ENCODE measurements at places on chromosomes 2 and 18.
A peak's percentile ranks its signal among the peaks of the same experiment; 100 is the strongest.

DNA sequence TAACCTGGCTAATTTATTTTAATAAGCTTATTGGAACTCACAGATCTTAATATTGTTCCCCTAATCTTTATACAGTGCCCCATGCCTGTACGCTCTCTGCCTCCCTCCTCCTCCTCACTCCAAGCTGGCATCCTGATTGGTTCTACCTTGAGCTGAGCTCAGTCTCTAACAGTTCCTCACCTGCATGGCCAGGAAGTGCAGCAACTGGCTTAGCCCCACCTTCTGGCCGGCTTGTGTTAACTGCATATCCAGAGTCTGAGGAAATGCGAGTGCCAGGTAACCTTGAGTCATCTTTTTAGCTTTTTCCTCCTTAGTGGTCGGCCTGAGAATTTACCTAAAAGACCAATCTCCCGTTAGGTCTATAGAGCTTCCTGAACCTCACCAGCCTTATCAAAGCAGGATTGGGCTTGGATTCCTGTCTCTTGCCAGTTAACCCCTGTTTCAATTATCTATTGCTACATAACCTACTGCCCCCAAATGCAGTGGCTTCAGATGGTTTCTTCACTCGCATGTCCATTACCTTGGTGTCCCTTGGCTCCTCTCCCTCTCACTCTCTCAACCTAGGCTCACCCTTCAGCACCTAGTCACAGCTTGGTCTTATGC, 89.5 kb upstream of the STK39 start:
- DNase-seq: peak; percentile 9

DNA sequence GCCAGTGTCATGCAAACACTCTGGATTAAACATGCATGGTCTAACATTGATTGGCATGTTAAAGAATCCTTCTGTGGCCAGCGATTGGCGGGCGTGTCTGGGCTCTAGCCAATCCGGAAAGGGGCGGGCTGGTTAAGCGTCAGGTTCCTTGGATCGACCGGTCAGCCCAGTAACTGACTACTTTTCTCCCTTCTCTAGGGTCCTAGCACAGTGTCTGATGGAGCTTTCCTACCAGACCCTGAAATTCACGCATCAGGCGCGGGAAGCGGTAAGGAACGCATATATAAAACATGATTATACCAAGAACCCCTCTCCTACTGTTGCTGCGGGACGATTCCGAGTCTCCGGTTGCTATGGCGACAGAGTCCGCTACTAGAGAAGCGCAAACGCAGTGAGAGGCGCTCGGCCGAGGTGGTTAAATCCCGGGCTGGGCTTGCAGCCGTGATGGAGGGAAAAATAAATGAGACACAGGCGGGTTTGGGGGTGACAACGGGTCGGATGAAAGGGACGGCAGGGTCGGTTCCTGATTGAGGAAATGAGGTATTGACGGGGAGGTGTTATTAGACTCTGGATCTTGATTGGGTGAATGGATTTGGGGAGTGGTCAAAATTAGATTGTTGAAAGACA, 29.4 kb downstream of the KATNAL2 start:
- peak; percentile 8 for DNase-seq

- no peak for DNase-seq
Observed at GRCh38 chr18:71079606-71080005, 790.8 kb downstream of the SOCS6 start.

GRCh38 chr18:76915456-76915855, 93.1 kb downstream of the ZNF236 start:
- no peak for DNase-seq

GRCh38 chr2:43513796-43514195, 82.0 kb downstream of the THADA start:
- no peak for DNase-seq

DNA sequence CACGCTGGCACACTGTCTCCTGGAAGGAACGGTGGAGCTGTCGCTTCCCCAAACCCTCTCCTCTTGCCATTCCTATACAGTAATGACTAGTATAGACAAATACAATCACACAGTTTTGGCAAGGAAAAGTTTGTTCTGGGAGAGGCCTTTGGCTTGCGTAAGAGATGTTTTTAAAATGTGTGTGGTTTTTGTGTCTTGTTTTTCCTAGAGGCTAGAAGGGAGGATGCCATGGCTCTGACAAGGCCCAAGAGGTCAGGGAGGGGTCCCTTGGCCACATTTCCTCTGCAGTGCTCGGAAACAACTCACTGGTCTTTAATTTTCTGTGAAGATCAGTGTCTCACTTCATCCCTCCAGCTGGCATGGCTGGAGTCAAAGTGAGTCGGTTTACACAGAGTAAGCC, 195.9 kb downstream of the SH3RF3 start:
- DNase-seq: no peak

DNA sequence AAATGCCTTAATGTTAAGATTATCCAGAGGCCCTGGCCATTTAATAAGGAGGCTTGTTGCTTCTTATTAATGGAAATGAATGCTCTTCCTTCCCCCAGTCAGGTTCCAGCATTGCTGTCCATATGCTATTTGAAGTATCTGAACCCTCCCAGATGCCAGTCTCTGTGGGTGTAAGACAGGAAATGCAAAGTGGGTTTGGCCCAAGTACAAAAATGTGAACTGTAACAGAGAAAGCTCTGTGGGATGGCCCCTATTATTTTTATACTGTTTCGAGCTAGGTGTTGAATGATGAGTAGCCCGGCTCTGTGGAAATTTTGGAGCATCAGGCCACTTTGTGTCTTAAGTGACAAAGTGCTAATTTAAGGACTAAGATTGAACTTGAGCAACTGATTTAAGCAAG, 141.0 kb downstream of the UXS1 start:
- no peak for DNase-seq

- no peak for DNase-seq
Observed at GRCh38 chr2:200314976-200315567, 8.6 kb downstream of the SPATS2L start.

DNA sequence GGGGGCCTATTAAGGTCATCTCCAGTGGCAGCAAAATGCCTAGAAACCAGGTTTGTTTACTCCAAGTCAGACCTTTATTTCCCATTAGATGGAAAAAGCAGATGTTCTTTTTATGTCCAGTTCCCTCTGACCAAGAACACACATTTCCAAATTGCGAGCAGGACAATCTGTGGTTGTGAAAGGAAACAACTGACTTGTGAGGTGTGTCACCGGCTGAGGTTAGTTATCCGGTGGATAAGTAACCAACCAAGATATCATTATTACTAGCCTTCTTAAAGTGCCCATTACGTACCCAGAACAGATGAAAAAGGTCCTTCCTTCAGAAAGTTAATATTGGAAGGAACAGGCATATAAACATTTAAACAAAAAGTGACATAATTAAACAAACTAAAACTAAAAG, 112.9 kb downstream of the THADA start:
- DNase-seq: no peak

DNA sequence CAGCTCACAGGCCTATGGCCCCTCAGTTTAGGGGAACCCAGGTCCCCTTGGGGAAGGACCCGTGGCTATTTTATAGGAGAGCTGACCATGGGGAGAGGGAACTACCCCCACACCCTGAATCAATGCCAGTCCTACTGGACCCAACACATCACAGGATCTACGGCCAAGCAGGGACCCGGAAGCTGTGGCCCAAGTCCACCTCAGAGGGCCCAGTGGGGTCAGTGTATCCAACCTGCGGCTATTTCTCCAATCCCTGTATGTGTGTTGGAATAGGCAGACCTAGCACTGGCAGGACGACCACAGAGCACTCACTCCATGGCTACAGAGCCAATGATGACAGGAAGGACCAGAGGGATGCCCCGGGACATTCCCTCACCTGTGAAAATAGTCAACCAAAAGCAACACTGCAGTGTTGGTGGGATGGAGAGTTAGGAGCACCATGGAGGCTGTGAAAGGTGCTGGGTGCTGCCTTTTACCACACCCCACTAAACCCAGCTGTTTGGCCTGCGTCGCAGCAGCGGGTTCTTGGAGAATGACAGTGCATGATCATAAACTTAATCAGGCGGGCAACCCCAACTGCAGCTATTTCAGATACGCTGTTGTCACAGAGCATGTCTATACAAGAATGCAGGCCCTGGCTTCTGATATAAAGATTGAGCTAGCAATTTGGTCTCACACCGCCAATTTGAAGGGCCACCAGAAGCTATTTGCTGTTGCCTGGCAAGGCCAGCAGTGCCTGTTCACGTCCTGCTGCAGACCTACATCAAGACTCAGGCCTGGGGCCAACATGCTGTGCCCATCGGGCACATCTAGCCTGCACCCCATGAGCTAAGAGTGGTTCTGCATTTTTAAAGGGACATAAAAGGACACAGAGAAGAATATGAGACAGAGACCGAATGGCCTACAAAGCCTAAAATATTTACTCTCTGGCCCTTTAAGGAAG, 110.4 kb downstream of the EIPR1 start:
- no peak for DNase-seq

DNA sequence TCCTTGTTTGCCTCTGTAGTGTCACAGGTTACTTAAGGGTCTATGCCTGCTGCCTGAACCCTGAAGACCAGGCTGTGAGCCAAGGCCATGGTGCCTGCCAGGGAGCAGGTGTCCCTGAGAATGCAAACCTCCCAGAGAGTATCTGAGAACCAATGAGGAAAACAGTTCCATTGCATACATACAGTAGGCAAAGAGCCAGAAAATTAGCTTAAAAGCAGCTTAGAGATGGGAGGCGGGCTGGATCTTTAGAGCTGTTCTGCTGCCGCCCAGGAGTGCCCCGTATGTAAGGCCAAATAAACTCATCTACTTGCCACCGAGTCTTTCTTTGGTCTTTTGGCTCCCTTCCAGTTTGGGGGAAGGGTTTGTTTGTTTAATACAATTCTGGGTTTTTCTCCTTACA, 327.9 kb downstream of the CLIP4 start:
- no peak for DNase-seq

- no peak for DNase-seq
Observed at GRCh38 chr2:37679072-37679695, 7.7 kb upstream of the CDC42EP3 start.

DNA sequence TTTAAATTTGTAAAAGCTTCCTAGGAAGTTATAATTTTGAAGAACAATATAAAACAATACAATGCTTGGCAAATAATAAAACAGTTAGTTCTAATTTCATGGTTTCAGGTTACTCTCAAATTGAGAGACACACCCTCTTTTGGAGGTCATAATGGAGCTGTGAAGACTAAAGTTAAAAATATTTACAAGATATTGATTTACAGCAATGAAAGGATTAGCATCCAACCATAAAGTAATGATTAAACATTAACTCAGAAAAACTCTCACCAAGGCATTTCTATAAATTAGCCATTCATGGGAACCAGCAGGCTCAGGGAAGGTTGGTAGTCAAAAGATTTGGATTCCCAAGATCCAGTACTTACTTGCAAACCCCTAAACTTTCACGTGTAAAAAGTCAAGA, 6.4 kb downstream of the DPP4 start:
- no peak for DNase-seq

DNA sequence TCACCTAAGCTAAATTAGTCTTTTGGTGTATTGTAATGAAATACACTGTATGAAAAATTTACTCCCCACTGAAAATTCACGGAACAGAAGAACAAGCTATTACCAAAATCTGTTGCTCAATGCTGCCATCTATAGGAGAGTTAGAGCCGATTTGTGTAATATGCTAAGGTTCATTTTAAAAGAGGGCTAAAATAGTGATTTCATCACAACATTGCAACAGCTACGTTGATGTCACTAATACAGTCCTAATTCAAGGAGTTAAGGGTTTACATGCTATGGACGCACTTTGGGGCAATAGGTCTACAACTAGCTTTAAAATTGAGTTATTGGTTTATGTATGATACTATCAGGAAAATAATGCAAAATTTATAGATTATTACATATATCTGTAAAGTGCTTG, 3.0 kb upstream of the IRS1 start:
- DNase-seq: no peak

DNA sequence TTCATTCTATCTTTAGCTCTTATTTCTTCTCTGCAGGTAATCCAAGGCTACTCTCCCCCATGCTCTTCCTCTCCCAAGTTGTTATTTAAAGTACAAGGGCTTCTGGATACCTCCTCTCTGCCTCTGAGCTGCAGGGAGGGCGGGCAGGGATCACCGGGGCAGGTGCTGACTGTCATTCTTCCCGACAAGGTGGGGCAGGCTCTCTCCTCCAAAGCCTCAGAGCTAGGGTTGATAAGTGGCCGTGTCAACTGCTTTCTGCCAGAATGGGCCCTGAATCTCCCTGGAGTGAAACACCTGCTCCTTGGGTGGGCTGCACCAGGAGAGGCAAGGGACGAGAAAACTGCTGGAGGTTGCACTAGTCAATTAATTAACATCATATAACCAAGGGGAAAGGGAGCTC, 250.3 kb downstream of the SLC4A3 start:
- DNase-seq: no peak

Measured in activated CD4-positive, CD25-positive, alpha-beta regulatory T cell (primary cell).